ENCODE measurements at places on chromosomes 11 and 22.

DNA sequence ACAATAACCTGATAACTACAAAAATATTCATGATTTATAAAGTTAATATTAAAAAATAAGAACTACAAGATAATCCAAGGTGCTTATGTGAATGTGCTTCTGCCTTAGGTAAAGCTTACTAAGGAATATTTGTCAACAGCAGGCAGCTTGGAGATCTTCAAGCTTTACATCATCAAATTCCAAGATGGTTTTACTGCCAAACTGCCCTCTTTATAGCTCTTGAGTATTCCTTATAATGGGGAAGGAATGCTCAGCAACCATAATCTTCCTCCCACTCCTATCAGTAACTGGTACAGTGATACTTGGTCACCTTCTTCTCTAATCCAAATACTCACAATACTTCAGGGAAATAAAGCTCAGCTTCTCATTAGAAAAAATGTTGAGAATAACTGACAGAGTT lies 30.1 kb downstream of the SBF2 start:
- DNase-seq, result no peak

- no peak for DNase-seq
Measured at GRCh38 chr11:65479184-65480145, 19.4 kb upstream of the MALAT1 start.

DNA sequence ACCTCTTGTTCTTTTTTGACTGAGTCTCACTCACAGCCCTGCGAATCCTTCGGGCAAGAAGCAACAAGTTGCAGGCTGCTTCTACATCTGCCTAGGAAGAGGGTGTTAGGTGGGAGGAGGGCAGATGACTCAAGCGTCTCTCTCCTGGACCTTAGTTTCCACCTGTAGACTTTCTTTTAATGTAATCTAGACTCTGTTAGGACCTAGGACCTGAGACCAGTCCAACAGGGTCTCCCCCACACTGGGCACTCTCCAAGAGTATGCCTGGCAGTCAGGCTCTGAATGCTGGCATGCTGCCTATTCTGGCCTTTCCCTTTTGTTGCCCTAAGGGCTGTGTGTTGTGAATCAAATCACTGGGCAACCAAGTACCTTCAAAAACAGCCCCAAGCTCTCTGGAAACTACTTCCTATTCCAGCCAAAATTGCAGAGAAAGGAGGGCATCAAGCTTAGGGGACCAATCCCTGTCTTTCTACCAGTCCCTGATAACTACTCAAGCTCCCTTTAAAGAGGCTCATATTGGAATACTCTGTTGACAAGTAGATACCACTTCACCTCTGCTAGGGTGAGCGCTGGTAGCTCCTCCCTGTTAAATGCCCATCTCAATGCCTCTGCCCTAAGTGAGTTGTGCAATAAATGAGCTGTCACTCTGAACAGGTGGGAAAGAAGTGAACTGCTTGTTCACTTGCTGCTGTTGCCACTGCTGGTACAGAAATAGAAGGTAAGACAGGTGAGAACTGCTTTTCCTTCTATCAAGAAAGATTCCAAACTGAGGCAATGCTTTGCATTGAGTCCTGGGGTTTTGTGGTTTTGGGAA lies at the start of gene BBOX1:
Gene BBOX1 (plus strand): TSS at position 514 of the 814 bp plus-strand sequence. CDS start 14,616 bp downstream, outside the sequence.
- DNase-seq, result no peak

GRCh38 chr11:123683428-123684170 lies 29.2 kb upstream of the SCN3B start:
- no peak for DNase-seq

GRCh38 chr22:22955866-22956535 lies 68.4 kb downstream of the IGLL5 start:
- peak; percentile 33 for DNase-seq

DNA sequence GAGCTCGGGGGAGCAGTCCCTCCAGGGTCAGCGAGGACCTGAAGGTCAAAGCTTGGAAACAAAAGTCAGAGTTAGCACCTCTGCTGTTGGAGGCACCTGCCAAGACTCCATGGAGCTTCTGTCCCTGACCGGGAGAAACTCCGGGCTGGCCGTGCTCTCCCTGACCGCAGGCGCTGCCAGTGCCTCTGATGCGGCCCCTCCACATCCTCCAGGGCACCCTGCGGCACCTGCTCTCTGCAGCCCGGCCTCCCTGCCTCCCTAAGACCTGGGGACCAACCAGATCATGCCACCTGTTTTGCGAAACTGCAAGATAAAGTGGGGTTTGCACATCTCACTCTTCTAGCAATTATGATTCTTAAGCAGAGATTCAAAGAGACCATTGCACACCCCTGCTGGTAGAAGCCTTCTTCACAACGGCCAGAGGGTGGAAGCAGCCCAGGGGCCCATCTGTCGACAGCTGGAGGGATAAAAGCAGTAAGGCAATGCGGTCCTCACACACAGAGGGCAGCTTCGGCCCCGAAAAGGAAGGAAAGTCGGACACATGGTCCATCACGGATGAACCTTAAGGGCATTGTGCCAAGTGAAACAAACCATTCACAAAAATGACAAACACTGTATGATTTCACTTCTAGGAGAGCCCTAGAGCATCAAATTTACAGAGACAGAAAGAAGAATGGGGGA lies 477.1 kb downstream of the BRD1 start:
- no peak for DNase-seq

DNA sequence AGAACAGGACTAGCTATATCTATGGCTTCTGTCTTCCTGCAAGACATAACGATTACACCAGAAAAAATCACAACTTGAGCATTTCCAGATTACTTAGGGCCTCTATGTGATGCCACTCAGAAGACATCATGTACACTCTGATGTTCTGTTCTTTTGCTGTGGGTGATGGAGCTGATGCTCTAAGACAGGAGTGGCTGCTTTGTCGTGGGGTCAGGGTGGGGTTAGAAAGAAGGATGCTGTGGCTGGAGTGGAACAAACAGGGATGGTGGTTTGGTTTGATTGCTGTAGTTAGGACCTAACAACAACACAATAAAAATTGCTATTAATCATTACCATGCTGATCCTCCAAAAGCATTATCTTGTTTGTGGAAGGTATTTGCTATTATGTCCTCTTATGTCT lies 120.3 kb upstream of the ARHGAP20 start:
- DNase-seq, result no peak

GRCh38 chr22:22342697-22343580 lies 98.4 kb downstream of the VPREB1 start:
- peak; percentile 75 for DNase-seq

GRCh38 chr11:75376175-75376574 lies 23.1 kb upstream of the RPS3 start:
- no peak for DNase-seq

DNA sequence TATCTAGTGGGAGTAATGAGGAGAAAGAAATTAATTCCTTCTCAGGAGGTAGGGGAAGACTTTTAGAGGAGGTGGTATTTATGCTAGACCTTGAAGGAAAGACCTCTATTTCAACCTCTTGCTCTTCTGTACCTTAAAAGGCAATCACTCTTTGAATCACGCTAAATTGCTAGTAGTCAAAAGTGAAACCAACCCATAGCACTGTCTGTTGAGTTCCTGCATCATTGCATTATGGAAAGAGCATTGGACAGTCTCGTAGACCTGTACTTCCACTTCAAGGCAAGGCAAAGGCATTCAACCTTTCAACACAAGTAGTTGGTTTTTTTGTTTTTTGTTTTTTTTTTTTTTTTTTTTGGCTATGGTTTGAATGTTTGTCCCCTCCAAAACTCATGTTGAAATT lies 770.4 kb downstream of the ETS1 start:
- no peak for DNase-seq

GRCh38 chr22:49719046-49719445 lies 108.6 kb downstream of the BRD1 start:
- DNase-seq, result no peak

- no peak for DNase-seq
Measured at GRCh38 chr22:34763496-34763895, 302.5 kb upstream of the ISX start.

DNA sequence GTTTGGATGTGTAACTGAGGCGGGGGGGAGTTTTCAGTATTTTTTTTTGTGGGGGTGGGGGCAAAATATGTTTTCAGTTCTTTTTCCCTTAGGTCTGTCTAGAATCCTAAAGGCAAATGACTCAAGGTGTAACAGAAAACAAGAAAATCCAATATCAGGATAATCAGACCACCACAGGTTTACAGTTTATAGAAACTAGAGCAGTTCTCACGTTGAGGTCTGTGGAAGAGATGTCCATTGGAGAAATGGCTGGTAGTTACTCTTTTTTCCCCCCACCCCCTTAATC lies 2.3 kb downstream of the MALAT1 start:
- no peak for DNase-seq

GRCh38 chr22:16963189-16963945 lies 44.7 kb downstream of the GAB4 start:
- DNase-seq, result no peak

GRCh38 chr11:65169164-65169641 lies 830 bp upstream of the SPDYC start:
- no peak for DNase-seq

- no peak for DNase-seq
Measured at GRCh38 chr11:132910011-132910760, 622.1 kb downstream of the OPCML start.

- DNase-seq, result peak; percentile 25
Measured at GRCh38 chr11:117597071-117597470, 199.9 kb downstream of the DSCAML1 start.

DNA sequence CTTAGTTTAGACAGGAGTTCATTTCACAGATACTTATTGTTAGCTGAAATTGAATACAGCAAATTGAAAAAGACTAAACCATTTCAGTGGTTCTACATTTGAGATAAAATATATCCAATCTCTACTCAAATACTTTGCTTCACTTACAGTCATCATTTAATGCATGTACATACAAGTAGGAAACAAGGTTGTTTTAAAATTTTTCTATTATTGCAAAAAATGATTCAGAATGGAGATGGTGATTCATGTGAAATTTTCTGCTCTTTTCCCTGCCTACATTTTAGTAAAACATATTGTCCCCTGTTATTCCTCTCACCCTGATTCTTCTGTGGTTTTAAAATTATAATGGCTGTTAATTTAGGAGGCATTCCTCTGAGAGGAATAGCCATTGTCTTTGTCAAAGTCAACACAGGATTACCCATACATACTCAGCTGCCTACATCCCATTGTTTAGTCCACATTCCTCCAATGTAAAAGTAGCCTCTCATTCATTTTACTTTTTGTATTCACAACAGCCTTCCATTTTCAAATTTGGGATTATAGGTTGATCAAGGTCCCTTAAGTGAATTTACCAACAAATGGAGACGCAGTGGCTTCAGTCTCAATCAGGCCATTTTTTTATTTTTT lies 60.1 kb downstream of the TRPC6 start:
- DNase-seq, result no peak

DNA sequence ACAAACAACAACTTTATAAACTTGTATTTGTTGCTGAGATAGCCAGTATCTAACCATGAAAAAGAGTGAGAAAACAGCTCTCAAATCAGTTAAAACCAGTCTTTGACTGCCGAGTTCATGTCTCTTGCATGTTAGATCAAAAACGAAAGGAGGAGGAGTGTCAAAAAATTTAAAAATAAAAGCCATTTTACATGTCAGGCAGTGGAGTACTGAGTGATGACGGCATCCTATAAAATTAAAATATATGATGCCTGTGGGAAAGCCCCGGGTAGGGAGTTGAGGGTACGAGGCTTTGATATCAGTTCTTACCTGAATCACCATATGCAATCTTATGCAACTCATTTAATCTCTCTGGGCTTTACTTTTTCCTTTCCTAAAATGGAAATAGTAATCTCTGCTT lies 117.3 kb downstream of the ETS1 start:
- DNase-seq, result no peak

- DNase-seq, result no peak
Measured at GRCh38 chr11:4025248-4025966, 69.2 kb upstream of the RRM1 start.

DNA sequence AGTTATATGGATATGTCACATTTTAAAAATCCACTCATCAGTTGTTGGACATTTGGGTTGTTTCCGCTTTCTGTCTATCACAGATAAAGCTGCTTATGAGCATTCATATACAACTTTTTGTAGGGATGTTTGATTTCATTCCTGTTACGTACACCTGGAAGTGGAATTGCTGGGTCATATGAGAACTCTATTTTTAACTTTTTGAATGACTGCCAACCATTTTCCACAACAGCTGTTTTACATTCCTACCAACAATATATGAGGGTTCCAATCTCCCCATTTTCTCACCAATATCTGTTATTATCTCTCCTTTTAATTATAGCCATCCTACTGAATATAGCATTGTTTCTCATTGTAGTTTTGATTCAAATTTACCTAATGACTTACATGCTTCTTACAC lies 172.0 kb downstream of the UVRAG start:
- DNase-seq, result no peak

- no peak for DNase-seq
Measured at GRCh38 chr11:128208329-128209137, 378.8 kb downstream of the ETS1 start.

DNA sequence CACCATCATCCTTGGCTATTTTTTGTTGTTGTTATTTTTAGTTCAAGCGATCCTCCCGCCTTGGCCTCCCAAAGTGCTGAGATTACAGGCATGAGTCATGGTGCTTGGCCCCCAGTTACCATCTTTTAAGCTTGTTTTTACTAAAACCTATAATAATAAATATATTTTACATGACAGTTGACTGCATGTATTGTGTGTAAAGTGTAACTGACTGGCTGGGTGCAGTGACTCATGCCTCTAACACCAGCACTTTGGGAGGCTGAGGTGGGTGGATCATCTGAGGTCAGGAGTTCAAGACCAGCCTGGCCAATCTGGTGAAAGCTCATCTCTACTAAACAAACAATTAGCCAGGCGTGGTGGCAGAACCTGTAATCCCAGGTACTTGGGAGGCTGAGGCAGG lies 386.2 kb downstream of the TENM4 start:
- DNase-seq, result no peak

DNA sequence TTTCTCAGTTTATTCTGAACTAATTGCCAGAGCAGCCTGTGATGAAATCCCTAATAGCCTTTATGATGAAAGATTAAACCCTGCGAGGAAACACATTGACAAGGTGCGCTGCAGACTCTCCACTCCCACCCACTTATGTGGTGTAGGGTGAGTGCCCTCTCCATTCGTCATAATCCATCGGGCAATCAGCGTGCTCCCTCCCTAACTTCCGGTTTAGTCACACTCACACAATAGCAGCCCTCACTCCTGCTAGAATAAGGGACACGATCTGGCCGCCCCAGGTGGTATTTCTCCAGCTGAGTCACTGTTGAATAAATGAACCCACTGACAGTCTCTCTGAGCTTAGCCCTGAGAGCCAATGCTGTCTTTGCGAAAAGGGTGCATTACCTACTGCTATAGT lies 188.3 kb downstream of the OPCML start:
- DNase-seq, result no peak

GRCh38 chr11:69975822-69976221 lies 102.3 kb upstream of the ANO1 start:
- DNase-seq, result no peak

GRCh38 chr11:125295931-125296330 lies 131.4 kb downstream of the PKNOX2 start:
- no peak for DNase-seq

- DNase-seq, result no peak
Measured at GRCh38 chr22:35961480-35962295, 66.9 kb downstream of the RBFOX2 start.

Measured in stimulated activated CD4-positive, alpha-beta T cell treated with anti-CD3 and anti-CD28 coated beads, Interleukin-12 subunit alpha, Interleukin-12 subunit beta, amount 100 ng/mL, for 48 hours (primary cell).